Esophagus muscularis mucosa (tissue), 4 donors: ENCODE measurements at places on chromosomes 12 and 14. TPM values are rescaled to one million over a fixed set of nuclear protein-coding genes. Genes with fewer than 3 reads are reported as not detected.

DNA sequence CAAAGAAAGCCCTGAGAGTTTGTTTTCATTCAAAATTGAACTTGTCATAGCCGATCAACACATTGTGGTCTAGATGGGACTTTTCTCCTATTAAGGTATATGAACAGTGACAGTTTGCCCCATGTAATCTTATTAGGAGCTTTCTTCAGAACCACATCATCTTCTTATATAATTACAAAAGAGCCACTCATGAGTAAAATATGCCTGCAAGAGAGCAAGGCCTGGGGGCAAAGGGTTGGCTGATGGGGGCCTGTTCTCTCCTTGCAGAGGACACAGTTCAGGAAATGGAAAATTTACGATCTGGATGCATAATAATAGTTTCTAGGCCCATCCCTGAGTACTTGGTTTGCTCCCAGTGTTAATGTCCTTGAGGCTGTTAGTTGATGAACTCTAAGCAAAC is 87.8 kb downstream of the FLRT2 start:
- H3K36me3 ChIP-seq = peaks cover 17% of the 10 kb centered on the region
- H3K4me3 ChIP-seq = no peak overlapping the region
- H3K27ac ChIP-seq = no peak overlapping the region
- no peaks in the 10 kb centered on the region for H3K27me3 ChIP-seq
- H3K4me1 ChIP-seq = peaks cover 7% of the 10 kb centered on the region

The FOXN4 gene
- total RNA-seq = not detected

DNA sequence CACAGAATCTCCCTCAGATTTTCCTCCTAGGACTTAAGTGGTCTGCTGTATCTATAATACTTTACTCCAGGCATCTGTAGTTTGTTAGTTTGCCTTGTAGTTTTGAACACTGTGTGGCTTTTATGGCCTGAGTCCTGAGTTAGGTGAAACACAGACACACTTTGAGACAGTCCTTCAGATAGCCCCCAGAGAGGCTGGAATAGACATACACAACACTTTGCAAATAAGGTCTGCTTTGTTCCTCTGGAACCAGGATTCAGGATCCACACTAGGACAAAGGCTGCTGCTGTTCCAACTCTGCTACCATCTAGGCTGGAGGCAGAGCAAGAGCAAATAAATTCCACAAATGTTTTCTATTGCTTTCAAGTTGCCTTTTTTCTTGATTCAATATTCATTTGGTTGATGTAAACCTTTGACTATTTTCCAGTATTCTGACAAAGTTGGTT is 41.4 kb upstream of the INSM2 start:
- no peak for DNase-seq
- H3K4me1 ChIP-seq = no peaks in the 10 kb centered on the region
- no peak overlapping the region for H3K4me3 ChIP-seq
- H3K27ac ChIP-seq = no peak overlapping the region

DNA sequence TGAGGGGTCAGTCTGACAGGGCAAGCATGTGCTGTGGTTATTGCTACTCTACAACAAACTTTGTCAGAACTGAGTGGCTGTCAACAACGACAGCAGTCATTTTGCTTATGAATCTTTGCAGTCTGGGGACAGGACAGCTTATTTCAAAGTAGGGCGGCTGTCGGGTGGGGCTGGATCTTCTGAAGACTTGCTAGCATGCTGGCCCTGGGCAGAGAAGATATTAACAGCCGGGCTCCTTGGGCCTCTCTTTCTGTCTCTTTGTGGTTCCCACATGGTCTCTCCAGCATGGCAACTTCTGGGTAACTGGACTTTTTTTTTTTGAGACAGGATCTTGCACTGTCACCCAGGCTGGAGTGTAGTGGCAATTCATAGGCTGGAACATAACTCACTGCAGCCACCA is 33.9 kb upstream of the ALDH2 start:
- no peaks in the 10 kb centered on the region for H3K27me3 ChIP-seq
- no peak for DNase-seq
- no peak overlapping the region for H3K4me3 ChIP-seq
- H3K4me1 ChIP-seq = no peaks in the 10 kb centered on the region

The PPM1H gene
- total RNA-seq = 1.6 TPM

DNA sequence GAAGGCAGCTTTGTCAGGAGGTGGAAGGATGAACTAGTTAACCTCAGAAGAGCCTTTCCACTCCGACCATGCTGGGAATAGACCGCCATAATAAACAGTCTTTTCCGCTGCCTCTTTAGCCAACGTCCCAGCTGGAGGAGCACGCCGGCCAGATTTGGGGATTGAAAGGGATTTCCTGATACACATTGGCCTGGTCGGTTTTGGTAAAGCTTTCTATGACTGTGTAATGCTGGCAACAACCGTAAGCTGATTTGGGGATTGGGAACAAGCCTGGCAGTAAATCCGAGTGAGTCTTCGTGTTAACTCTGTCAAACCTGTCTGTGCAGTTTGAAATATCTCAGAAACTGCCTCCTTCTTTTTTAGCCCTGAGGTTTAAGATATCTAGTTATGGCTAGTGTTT is 87.0 kb downstream of the DAD1 start:
- no peaks in the 10 kb centered on the region for H3K27me3 ChIP-seq
- H3K4me3 ChIP-seq = no peak overlapping the region
- H3K36me3 ChIP-seq = no peaks in the 10 kb centered on the region
- no peaks in the 10 kb centered on the region for H3K4me1 ChIP-seq
- DNase-seq = no peak

DNA sequence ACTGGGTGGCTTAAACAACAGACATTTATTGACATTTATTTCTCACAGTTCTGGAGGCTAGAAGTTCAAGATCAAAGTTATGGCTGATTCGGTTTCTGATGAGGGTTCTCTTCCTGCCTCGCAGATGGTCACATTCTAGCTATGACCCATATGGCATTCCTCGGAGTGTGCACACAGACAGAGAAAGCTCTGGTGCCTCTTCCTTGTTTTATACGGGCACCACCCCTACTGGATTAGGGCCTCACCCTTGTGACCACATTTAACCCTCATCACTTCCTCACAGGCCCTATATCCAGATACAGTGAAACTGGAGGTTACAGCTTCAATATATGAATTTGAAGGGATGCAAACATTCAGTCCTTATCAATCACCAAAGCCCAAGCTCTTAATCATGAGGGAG is 77.0 kb upstream of the OVCH1 start:
- H3K4me1 ChIP-seq = no peaks in the 10 kb centered on the region
- no peak for DNase-seq
- H3K36me3 ChIP-seq = peaks cover 27% of the 10 kb centered on the region
- no peak overlapping the region for H3K4me3 ChIP-seq
- no peaks in the 10 kb centered on the region for H3K27me3 ChIP-seq
- no peak overlapping the region for H3K27ac ChIP-seq

The CLEC7A gene
- total RNA-seq = 4.6 TPM
